B cell (primary cell): ENCODE measurements at places on chromosomes 3 and 15. TPM values are rescaled to one million over a fixed set of nuclear protein-coding genes. Genes with fewer than 3 reads are reported as not detected.

Gene SLC28A2
- total RNA-seq, result not detected in 2 replicates

Gene CYP8B1
- not detected in 2 replicates for total RNA-seq

Gene PLXND1
- total RNA-seq, result 74.4 and 89.8 TPM in 2 replicates

Gene GOLGA8T
- total RNA-seq, result 0.71 TPM in 1 of 2 replicates, not detected in the other

Gene ZKSCAN7
- total RNA-seq, result 8.0 and 8.5 TPM in 2 replicates

- no peak for DNase-seq
Measured at GRCh38 chr3:11464356-11464755, 179.4 kb downstream of the VGLL4 start.

GRCh38 chr3:40451551-40451950 lies 5.6 kb upstream of the RPL14 start:
- DNase-seq, result no peak

GRCh38 chr3:111667621-111668239 lies 72.6 kb upstream of the ZBED2 start:
- DNase-seq, result peak; percentile 90

DNA sequence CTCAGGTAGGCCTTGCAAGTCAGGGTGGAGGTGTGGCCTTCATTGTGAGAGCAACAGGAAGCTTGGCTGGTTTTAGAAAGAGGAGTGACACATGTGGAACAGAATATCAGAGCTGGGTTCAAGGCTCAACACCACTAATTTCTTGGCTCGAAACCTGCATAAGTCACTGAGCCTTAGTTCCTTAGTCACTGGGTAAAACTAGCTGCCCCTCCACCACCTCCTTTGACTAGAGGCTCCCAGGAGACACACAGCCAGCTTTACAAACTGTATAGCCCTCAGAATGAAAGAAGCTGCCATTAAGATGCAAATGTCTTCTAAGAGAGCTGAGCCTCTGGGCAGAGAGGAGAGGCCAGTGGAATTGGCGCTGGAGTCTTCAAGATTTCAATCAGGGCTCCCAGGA lies 67.7 kb downstream of the CERS3 start:
- no peak for DNase-seq

DNA sequence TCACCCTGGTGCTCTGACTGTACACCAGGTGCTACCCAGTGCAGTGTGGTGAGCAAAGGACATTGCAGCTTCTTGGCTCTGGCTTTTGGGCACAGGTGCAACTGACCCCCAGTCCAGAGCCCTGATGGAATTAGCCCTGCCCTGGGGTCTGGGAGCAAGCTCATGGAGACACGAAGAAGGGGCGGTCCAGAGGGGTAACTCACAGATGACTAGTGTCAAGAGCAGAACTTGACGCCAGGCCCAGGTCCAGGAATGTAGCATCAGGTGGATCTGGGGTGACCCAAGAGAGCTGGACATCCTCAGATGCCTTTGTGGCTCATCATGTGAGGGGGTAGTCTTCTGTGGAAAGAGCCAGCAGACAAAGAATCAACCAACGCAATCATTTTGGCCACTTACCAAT lies 88.9 kb downstream of the ASB7 start:
- no peak for DNase-seq

DNA sequence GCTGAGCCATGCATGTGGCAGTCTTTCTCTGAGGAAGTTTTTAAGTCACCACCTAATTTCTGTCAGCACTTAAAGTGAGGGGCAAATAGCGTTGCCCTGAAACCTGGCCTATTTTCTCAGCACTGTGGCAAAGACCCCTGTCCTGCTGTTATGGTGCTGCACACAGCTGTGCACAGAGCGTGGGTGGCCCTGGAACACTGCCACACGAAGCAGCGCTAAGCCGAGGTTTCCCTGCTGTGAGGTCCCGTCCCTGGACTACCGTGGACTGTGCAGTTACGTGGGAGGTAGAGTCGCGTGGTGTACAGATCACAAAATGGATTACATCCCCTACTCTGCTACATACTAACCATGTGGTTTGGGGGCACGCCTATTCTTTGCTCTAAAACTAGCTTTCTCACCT lies 101.6 kb upstream of the NR2E3 start:
- DNase-seq, result no peak

GRCh38 chr15:72233769-72234168 lies 2.8 kb upstream of the PKM start:
- DNase-seq, result no peak

GRCh38 chr15:55796321-55796965 lies 53.5 kb upstream of the PRTG start:
- no peak for DNase-seq

DNA sequence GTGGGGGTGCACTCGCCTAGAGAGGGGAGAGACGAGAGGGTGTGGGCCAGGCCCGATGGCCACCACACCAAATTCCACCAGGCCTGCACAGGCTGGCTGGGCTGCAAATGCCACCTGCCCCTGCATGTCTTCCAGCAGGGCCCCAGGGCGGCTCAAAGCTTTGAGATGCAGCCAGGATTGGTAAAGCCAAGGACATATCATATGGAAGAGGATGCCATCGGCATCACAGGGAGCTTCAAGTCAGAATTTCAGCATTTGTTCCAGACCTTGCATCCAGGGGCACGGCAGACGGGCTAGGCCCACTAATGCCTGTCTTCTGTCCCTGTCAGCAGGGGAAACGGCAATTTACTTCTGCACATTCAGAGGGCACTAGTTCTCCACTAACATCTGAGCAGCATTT lies 97.8 kb downstream of the NUP210 start:
- DNase-seq, result no peak

GRCh38 chr15:62564886-62565633 lies 400.0 kb upstream of the C2CD4B start:
- DNase-seq, result no peak
